ENCODE measurements at places on chromosomes 16 and 17. TPM values are rescaled to one million over a fixed set of nuclear protein-coding genes. Genes with fewer than 3 reads are reported as not detected.

Gene TADA2A
- 44.0 TPM for total RNA-seq

Gene ALOX12
- under 0.01 TPM for total RNA-seq

Gene GNG13
- not detected for total RNA-seq

GRCh38 chr17:17204635-17205231 is 1.4 kb downstream of the PLD6 start:
- DNase-seq: no peak

GRCh38 chr16:24753437-24753836 is 24.0 kb downstream of the TNRC6A start:
- no peak for DNase-seq

GRCh38 chr17:18319604-18320256 is 4.6 kb downstream of the SMCR8 start:
- DNase-seq: no peak

DNA sequence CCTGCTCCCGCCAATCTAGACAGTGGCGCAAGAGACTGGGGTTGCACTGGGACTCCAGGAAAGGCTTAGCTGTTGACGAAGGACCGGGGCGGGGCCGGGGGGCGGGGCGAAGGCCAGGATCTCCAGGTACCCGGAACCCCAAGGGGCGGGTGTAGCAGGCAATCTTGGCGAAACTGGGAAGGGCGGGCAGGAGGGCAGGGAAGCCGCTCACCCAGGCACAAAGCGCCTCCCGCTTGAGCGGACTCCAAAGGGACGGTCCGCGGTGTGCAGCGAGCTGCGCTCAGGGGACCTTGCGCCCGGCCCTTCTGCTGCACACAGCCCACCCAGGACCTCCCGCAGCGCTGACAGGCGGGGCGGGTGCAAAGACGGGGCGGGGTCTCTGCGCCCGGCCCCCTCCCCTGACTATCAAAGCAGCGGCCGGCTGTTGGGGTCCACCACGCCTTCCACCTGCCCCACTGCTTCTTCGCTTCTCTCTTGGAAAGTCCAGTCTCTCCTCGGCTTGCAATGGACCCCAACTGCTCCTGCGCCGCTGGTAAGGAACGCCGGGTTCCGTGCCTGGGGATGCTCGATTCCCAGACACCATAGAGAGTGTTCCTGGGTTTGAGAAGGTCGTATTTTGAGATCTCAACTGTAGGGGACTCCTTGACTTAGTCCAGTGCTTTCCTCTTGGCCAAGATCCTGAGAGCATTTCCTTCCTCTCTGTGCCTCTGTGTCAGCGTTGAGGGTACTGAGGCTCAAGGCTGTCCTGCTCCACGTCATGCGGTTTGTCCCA is at the start of gene MT1F:
MT1F (plus strand) TSS at position 405 of the 772 bp plus-strand sequence; CDS start at position 505, 100 bp downstream.
- peak; percentile 42 for DNase-seq

GRCh38 chr16:85967111-85967510 is 68.1 kb downstream of the IRF8 start:
- DNase-seq: no peak

- DNase-seq: no peak
Measured at GRCh38 chr17:22459953-22460350, 767.6 kb downstream of the KCNJ18 start.
